ENCODE measurements at places on chromosomes 6 and 20.
A peak's percentile ranks its signal among the peaks of the same experiment; 100 is the strongest.

GRCh38 chr6:7107578-7108195 is at the start of gene RREB1:
Gene RREB1 (plus strand): TSS chr6:7107961. CDS start chr6:7181912, 73,951 bp downstream.
- peak; percentile 68 for DNase-seq

DNA sequence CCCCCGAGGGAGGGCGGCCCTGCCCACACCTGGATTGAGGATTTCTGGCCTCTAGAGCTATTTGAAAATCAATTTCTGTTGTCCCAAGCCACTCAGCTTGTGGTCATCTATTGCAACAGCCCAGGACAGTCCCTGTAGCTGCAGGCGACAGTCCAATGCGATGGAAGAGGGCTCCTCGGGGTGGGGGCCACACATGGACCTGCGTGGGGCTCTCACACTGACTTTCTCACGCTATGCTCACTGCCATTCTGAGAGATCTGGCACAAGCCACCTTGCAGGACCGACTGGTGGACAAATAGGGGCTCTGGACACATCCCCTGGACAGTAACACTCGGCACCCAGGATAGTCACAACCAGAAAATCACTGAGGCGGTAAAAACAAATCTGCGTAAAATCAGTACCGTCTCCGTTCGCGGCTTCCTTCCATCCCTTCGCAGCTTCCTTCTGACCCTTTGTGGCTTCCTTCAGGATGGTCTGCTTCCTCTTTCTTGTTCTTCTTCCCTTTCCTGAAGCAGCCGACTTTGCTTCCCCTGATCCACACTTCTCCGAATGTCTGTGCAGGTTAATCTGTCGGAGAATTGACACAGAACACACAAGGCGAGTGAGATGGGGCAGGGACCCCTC is 21.8 kb downstream of the CTCFL start:
- DNase-seq = no peak

- no peak for DNase-seq
These were observed 29.3 kb upstream of the PDYN start for GRCh38 chr20:2023151-2023550.

- DNase-seq = no peak
These were observed 123.0 kb downstream of the SASH1 start for GRCh38 chr6:148465670-148466069.

GRCh38 chr6:149176971-149177667 is 140.4 kb upstream of the TAB2 start:
- no peak for DNase-seq

- DNase-seq = no peak
These were observed 35.7 kb upstream of the AIG1 start for GRCh38 chr6:143024977-143025376.

DNA sequence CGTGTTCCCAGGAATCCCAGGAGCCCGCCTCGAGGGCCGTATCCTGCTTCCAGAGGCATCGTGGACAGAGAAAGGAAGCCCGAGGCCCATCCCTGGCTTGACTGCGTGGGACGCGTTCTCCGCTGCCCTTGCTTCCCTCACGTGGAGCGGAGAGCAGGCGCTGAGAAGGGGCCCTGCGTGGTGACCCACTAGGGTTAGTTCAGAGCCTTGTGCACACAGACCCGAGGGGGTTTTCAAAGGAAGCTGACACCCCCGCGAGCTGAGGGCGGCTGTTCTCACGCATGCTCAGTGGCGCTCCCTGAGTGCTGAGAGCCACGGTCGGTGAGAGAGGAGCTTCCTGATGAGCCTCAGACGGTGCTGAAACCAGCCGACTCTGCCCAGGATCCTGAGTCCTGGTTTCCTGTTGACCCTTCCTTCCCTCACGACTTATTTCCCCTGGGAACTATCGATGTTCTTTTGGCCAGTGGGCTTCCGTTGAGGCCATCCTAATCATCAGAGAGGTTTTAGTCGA is 28.9 kb upstream of the CCR6 start:
- peak; percentile 39 for DNase-seq

DNA sequence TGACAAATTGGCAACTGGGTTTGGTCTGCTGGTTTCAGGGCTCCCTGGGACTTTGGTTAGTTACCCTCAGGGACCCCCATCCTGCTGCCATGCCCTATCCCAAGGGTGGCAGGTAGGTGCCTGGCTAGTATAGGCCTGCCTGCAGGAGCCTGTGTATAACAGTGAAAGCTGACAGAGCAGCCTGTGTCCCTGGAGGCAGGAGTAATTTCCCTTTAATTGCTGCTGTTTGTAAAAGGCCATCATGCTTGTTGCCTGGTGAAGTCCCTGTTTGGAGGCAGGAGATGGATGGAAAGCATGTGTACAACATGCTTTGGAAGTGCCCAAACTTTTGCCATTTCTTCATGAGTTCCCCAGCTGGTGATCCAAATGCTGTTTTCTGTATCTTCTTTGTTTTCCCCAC is 30.1 kb downstream of the CMTR1 start:
- DNase-seq = no peak

GRCh38 chr6:135088281-135088680 is 33.7 kb upstream of the HBS1L start:
- DNase-seq = no peak

- no peak for DNase-seq
These were observed 35.2 kb downstream of the NCR2 start for GRCh38 chr6:41370488-41371111.

DNA sequence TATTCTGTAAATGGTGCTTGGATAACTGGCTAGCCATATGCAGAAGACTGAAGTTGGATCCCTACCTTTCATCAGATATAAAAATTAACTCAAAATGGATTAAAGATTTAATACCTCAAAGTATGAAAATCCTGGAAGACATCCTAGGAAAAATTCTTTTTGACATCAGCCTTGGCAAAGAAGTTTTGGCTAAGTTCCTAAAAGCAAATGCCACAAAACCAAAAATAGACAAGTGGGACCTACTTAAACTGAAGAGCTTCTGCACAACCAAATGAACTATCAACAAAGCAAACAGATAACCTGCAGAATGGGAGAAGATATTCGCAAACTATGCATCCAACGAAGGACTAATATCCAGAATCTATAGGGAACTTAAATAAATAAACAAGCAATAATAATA is 60.3 kb upstream of the RIPPLY2 start:
- no peak for DNase-seq

DNA sequence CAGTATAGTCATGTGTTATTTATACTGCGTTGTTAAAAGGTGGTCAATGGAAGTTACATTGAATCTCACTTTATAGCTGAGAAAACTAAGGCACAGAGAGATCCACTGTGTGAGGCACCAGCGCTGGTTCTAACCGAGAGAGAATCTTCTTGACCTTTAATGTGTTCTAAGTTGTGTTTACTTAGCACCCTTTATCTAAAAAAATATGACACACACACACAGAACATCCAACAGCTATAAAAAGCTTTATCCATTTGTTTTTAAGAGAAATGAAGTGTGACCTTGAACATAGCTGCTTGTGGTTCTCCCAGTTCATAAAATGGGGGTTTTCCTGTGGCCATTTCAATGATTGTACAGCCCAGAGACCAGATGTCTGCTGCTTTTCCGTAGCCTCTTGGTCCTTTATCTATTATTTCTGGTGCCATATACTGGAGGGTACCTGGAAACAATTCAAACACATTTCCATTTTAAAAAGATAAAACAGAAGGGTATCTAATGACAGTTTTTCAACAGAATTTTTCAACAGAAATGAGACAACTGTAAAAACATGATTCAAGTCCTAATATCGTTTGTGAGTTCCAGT is 54.8 kb upstream of the MAP7 start:
- no peak for DNase-seq

DNA sequence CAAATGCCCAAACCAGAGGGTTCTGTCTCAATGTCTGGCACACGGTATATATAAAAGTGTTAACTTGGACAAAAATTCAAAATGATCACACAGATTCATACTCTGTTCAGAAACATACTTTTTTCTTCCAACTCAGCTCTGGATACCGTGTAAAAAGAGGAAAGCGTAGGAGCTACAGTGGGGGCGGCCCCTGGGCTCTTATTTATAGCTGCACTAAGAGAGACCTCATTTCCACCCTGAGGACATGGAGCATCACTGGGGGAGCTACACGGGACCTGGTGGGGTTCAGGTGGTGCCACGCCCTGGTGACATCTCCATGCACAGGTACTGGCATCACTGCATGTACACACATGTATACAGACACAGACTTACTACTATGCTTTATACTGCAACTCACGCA is 185.9 kb upstream of the FOXQ1 start:
- DNase-seq = no peak

GRCh38 chr6:138036111-138036510 is 71.1 kb downstream of the PERP start:
- no peak for DNase-seq

DNA sequence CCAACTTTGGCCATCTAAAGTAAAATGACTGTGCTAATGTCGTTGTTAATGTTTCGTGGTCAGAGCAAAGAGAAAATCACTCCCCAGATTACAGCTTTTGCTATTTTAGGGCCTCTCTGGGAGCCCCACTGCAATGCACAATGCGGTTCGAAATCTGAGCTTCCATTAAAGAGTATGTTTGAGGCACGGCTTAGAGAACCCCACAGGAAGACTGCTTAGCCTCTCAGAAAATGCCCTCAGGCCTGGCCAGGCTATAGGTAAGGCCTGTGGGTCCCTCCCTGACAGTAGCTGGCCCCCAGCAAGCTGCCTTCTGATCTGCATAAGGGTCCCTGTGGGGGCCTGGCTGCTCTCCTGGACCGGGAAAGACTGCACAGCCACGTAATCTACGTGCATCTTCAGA is 274.6 kb downstream of the PTPRT start:
- DNase-seq = no peak

- DNase-seq = no peak
These were observed 1028.3 kb upstream of the EYS start for GRCh38 chr6:66735106-66735890.

DNA sequence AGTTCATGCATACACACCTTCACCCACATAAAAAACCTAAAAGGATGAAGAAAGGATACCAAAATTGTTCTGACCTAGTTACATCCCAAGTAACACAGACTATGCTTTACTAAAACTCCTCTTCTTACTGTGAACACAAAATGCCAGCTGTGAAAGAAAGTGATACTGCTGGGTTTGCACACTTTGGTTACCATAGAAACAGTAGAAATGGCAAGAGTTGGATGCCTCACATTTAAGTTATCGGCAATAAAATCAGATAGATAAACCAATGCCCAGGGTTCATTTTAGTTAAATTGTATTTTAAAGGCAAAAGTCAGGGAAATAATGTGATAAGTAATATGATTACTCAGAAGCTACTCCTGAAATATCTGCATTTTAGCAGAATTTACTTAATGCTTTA is 161.9 kb downstream of the CDK19 start:
- DNase-seq = peak; percentile 16

GRCh38 chr6:127748290-127748689 is 152.6 kb downstream of the THEMIS start:
- DNase-seq = peak; percentile 5

GRCh38 chr6:155234687-155235086 is 29.1 kb upstream of the CLDN20 start:
- DNase-seq = no peak

DNA sequence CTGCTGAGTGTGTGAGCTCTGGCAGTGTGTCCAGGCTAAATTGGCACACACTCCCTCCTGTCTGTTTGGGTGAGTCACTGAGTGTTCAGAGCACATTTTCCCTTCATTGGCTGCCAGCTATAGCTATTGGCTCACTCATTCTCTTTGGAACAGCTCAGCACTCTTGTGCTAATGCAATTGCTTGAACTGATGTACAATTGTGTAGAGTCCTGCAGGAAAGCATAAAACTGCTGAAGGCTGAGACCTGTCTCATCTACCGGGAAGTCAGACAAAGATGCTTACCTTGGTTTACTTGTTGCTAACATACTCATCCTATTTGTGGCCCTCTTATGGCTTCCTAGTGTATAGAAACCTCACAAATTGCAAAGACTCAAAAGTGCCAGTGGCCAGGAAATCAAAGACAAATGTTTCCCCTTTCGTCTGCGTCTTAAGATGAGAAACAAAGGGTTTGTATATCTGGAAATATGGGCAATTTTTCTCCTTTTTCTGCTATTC is 351.0 kb downstream of the BCKDHB start:
- DNase-seq = no peak

- peak; percentile 48 for DNase-seq
These were observed at the start of gene SLC17A9 for GRCh38 chr20:62952373-62952967. Gene SLC17A9 (plus strand): TSS chr20:62952709. CDS start chr20:62952831, 122 bp downstream.

DNA sequence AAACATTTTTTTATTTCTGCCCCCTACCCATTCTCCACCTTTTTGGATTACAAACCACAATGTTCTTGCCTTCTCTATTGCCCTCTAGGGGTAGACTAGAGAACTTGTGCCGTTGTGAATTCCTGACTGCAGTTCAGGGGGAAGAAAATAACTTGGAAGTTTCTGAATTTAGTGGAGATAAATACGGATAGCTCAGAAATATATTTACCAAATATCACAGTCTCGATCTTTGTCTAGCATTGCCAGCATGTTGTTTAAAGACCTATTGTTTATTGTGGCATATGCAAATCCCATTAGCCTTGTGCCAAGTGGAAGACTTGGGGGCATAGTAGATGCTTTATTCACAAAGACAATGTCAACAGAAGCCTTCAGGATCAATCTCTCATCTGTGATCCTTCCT is 154.1 kb upstream of the MMS22L start:
- no peak for DNase-seq

DNA sequence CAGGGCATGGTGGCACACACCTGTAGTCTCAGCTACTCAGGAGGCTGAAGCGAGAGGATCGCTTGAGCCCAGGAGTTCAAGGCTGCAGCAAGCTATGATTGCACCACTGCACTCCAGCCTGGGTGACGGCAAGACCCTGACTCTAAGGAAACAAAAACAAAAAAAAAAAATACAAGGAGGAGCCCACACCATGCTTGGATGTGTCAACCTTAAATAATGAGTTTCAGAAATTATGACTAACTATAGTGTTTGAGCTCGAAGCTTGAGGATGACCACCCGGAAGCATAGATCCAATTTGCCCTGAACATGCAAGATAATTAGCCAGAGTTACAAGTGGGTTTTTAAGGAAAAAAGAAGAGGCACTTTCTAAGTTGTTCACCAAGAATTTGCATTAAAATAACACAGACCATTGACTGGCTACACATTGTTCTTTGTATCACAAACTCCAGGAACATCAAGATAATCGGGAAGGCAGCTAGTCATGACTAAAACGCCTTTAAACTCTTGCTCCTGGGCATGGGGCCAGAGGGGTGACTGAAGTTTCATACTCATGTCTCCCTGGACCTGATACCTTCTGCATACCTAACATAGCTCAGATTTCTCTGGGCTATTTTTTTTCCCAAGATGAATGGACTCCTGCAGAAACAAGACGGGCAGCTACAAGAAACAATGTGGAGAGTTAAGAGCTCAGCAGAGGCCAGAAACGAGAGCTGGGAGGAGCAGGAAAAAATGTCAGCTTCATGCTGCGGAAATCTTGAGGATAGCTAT is 289.6 kb downstream of the PREX1 start:
- DNase-seq = no peak

GRCh38 chr20:35994994-35995453 is 26.6 kb downstream of the CNBD2 start:
- peak; percentile 75 for DNase-seq

DNA sequence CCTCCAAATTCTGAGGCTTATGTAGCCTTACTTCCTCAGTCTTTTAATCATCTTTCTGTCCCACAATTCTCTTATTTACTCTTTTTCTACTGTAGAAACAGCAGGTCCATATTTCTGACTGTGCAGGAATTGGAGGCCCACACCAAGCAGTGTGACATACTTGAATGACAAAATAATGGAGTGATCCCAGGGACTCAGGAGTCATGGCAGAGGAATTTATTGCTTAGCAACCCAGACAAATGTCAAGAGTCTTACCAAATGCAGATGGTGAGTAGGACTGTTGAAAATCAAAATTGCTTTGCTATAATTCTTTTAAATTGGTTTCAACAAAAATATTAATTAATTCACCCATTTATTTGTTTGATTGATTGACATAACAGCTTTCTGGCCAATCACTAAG is 59.9 kb downstream of the HTR1B start:
- no peak for DNase-seq

- DNase-seq = peak; percentile 58
These were observed 113.2 kb downstream of the VIP start for GRCh38 chr6:152863618-152864326.

All from activated CD4-positive, alpha-beta T cell treated with anti-CD3 and anti-CD28 coated beads, Interleukin-2, amount 50 U/mL, for 16 hours (primary cell).